ENCODE measurements at places on chromosomes 12 and 14.
A peak's percentile ranks its signal among the peaks of the same experiment; 100 is the strongest.

- no peak for DNase-seq
Measured at GRCh38 chr14:44662250-44662891, 155.3 kb upstream of the FSCB start.

DNA sequence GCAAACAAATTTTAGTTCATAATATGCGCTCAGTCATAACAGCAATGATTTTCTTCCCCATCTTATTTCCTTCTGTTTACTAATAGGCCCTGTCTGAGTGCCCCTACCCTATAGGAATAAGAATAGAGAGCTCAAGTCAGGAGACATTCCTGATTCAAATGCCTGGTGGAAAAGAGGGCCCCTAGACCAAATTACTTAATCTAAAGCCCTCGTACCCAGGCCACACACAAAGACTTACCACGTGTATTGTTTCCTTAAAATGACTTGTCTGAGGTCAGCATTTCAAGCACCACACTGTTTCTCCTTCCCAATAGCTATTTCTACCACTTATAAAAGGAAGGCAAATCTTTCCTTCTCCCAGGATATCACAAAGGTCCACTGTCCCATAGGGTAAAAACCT, 314.9 kb upstream of the TMTC1 start:
- no peak for DNase-seq

DNA sequence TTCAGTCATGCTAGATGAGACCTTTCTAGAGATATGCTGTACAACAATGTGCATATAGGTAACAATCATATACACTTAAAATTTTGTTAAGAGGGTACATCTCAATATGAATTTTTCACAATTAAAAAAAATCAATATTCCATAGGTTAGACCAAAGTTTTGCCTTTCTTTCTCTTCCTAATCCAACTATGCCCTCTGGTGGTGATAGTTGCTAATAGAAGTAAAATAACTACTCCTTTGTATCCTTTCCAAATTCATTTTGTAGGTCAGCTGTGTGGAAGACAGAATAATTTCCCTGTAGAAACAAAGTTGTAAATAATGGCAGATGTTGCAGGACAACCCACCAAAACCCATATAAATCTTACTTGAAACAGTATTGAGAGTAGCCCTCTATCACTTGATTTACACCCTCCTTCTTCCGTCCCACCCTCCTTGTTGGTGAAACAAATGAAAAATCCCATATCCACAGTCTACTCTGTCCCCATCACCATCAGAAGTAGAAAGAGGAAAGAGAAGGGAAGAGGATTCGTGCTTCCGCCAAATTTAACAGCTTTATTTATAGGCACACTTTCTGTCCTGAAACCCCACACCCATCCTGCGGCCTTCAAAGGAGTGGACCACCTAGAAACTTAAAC, 34.2 kb upstream of the KICS2 start:
- DNase-seq, result peak; percentile 64

GRCh38 chr12:54404061-54405004, 14.7 kb downstream of the ITGA5 start:
- DNase-seq, result peak; percentile 44

DNA sequence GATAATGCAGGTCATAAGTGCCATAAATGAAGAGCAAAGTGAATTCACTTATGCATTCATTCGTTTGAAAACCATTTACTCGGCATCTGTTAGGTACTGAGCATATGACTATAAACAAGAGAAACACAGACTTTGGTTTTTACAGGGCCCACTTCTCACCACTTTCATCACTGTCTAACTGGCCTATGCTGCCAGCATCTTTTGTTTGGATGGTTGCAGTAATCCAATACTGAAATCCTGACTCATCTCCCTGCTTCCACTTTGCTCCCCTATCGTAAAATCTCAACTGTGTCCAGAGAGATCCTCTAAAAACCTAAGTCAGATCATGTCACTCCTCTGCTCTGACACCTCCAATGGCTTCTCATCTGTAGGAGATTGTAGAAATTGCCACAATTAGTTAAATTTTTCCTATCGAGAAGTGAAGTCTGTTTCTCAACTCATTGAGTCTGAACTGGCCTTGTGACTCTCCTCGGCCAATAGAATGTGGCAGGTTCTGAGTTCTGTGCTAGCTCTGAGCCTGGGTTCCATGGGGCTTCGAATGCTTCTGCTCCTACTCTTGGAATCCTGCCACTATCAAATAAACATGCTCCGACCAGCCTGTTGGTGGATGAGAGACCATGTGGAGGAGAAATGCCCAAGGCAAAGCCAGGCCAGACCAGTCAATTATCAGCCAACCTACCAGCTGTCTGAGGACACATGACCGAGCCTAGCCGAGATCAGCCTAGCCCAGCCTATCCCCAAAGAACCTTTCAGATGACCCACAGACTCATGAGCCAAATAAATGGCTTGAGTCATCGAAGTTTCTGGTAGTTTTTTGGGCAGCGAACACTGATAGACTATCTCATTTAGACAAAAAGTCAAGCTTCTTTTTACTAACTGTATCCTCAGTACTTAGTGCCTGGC, 2.2 kb upstream of the BATF start:
- DNase-seq, result no peak

DNA sequence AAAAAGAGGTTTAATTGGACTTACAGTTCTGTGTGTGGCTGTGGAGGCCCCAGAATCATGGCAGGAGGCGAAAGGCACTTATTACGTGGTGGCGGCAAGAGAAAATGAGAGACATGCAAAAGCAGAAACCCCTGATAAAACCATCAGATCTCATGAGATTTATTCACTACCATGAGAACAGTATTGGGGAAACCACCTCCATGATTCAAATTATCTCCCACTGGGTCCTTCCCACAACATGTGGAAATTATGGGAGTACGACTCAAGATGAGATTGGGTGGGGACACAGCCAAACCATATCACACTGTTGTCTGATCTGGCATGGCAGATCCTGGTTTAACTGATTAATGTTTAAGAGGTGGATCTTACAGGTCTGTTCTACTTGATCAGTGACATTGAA, 5.6 kb downstream of the DDX47 start:
- no peak for DNase-seq

- no peak for DNase-seq
Measured at GRCh38 chr12:92156704-92157395, 11.2 kb upstream of the BTG1 start.
